ENCODE measurements at places on chromosomes 6 and 20. TPM values are rescaled to one million over a fixed set of nuclear protein-coding genes. Genes with fewer than 3 reads are reported as not detected.

SLC52A3 gene
- total RNA-seq = not detected

BNIP5 gene
- total RNA-seq = not detected

NFATC2 gene
- 0.59 TPM for total RNA-seq

LAMA2 gene
- 14.1 TPM for total RNA-seq

C20orf141 gene
- total RNA-seq = not detected

CST5 gene
- not detected for total RNA-seq

ANKRD66 gene
- not detected for total RNA-seq

HSPA1L gene
- 1.2 TPM for total RNA-seq

HLA-F gene
- total RNA-seq = 8.0 TPM

VSX1 gene
- total RNA-seq = not detected

C20orf144 gene
- 0.05 TPM for total RNA-seq

PSORS1C2 gene
- total RNA-seq = not detected
